ENCODE measurements at places on chromosomes 13 and 19. TPM values are rescaled to one million over a fixed set of nuclear protein-coding genes. Genes with fewer than 3 reads are reported as not detected.

GRCh38 chr13:78875792-78876580 lies 217.0 kb upstream of the OBI1 start:
- peak; percentile 11 for DNase-seq

GRCh38 chr13:108610507-108610906 lies 18.9 kb upstream of the MYO16 start:
- DNase-seq, result no peak

GRCh38 chr13:99380921-99381645 lies 73.9 kb upstream of the GPR183 start:
- no peak for DNase-seq

DNA sequence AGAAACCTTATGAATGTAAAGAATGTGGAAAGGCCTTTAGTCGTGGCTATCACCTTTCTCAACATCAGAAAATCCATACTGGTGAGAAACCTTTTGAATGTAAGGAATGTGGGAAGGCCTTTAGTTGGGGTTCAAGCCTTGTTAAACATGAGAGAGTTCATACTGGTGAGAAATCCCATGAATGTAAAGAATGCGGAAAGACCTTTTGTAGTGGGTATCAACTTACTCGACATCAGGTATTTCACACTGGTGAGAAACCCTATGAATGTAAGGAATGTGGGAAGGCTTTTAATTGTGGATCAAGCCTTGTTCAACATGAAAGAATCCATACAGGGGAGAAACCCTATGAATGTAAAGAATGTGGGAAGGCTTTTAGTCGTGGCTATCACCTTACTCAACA lies 20.8 kb downstream of the ZNF283 start:
- no peak for DNase-seq

GRCh38 chr13:20161275-20161950 lies 561 bp upstream of the GJA3 start:
- peak; percentile 24 for DNase-seq

- no peak for DNase-seq
Observed at GRCh38 chr19:32580353-32580900, 563 bp upstream of the PDCD5 start.

Gene IL12RB1
- not detected for total RNA-seq

Gene SLC25A23
- total RNA-seq, result 78.7 TPM

Gene RNF17
- total RNA-seq, result not detected

All from Calu3 (cell line).